AG08396 (cell line): ENCODE measurements at places on chromosomes 11 and 22.

GRCh38 chr11:4699697-4700435 is 2.2 kb upstream of the OR51E2 start:
- no peak for DNase-seq

- no peak for DNase-seq
Observed at GRCh38 chr11:127223026-127223425, 222.5 kb upstream of the KIRREL3 start.

DNA sequence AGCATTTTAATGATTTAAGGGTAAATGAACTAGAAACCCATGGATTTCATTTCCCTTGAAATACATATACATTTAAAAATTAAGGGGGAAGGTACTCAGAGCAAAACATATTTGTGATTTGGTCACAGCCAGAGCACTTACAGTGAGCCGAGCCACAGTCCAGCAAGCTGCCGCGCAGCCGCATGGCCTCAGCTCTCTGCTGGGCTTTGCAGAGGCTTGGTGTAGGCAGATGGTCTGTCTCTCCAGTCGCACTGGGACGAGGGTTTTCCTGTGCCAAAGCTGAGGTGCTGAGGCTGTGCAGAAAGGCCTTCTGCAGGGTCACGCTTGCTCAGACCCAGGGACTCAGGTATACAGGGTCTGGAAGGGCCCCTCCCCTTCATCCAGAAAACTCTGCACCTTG is 367.3 kb downstream of the OPCML start:
- DNase-seq: no peak

DNA sequence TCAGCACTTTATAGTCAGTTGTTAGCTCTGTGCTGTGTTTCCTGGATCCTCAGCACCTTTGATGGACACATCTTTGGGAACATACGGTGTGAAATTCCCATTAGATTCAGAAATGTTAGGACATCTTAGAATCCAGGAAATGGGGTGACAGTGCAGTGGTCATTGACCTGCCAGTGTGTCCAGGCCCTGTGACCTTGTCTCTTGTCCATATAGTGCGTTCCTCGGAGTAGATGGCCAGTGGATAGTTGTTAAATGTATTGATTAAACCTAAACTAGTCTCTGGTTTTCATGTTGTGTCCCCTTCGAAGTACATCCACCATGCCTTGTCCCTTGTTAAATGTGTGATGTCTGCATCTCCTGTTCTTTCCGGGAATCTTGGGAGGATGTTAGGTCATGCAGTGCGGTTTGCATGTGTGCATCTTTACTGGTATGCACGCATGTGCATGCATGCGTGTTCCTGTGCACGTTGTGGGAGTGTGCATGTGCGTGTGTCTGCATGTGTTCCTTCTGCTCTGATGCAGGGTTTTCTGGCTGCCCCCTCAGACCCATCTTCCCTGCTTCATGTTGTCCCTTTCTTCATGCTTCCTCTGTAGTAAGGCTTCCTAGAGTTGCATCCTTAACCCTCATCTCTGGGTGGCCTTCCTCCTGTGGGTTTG is 4.0 kb downstream of the DGCR8 start:
- no peak for DNase-seq

DNA sequence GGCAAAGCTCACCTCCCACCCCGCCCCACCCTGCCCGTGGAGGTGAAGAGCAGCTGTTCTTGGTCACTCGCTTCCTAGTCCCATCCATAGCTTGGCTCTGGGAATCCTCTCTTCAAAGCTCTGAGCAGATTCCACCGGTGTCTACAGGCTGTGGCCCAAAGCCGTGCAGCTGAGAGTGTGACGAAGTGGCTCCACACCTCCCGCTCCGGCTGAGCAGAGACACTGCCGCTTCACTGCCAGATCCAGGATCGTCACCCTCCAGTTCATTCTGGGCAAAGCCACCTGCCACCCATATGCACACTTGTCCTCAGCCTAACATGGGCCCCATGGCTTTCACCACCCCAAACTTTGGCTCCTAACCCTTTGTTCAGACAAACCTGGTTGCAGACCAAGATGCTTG is 532.9 kb upstream of the B3GAT1 start:
- DNase-seq: no peak

DNA sequence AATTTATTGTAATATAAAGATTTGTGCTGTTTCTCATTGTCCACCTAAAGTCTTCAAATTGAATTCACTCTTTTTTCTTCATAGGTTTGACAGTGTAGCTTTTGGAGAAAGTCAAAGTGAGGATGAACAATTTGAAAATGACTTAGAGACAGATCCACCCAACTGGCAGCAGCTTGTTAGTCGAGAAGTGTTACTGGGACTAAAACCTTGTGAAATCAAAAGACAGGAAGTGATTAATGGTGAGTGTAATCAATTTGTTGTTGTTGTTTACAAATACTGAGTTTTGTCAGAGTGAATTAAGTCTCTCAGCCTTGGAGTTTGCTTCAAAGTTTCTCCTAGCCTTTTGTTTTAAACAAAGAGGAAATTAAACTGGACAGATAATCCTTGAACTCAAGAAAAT is 53.6 kb upstream of the GRIK4 start:
- no peak for DNase-seq

- DNase-seq: no peak
Observed at GRCh38 chr22:43566561-43567332, 154.9 kb downstream of the MPPED1 start.

DNA sequence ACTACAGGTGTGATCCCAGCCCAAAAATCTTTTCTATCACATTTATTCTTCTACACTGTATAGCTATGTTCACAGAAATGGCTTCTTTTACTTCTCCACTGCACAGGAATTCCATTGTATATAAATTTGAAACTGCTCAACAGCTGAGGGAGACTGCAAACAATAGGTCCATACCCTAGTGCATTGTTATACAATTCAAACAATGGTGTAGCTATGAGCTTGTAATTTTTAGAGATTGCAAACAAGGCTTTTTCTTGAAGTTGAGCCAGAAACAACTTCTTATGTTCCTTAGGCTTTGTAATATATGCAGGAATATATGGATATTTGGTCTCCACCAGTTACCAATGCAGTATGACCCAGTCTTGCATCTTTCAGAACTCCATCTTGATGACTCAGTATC is 19.5 kb upstream of the SIK3 start:
- DNase-seq: no peak

- no peak for DNase-seq
Observed at GRCh38 chr11:65556470-65557279, 1.5 kb downstream of the LTBP3 start.

- DNase-seq: no peak
Observed at GRCh38 chr11:18230859-18231258, 5.7 kb downstream of the SAA4 start.
